ENCODE measurements at places on chromosomes 11 and 22.

DNA sequence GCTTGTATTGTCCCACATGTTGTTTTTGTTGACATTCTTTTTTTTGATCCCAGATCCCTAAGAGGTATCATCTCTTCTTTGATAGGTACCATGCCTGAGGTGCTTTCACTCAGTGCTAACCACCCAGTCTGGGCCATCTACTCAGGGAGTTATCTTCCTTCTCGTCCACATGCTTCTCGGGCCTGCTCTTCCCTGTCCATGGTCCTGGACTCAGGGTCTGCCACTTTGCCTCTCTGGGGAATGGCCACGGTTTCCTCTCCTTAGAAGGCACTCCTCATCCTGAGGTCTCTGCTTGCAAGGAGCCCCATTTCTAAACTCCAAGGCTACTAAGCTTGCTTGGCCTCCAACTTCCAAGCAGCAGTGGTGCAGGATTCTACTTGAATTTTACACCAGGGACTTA lies 227.0 kb upstream of the NCAM1 start:
- DNase-seq: no peak

DNA sequence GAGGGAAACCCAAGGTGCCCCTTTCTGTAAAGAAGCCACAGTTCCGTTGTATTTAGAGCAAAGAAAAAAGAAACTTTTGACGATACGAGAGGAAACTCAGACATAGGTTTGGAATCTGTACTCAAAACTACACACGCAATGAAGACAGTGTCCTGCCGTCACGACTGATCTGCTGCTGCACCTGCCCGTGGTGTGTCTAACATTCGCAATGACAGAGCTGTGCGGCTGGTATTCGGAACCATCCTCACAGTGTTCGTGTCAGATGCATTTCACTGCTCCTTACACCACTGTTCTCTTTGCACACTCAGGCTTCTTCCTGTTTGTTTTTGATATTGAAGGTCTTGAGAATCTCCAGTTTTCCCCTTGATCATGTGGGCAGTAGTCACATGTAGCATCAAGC lies 84.8 kb downstream of the RTL6 start:
- DNase-seq: no peak

GRCh38 chr22:47180796-47181195 lies 418.3 kb downstream of the TBC1D22A start:
- no peak for DNase-seq

- DNase-seq: no peak
These were observed 38.4 kb downstream of the ZC3H12C start for GRCh38 chr11:110131386-110132123.

GRCh38 chr22:32339190-32340012 lies 18.3 kb upstream of the RFPL3 start:
- DNase-seq: no peak

GRCh38 chr11:70471254-70471653 lies 72.9 kb downstream of the CTTN start:
- peak; percentile 89 for DNase-seq

GRCh38 chr22:47115921-47116320 lies 353.5 kb downstream of the TBC1D22A start:
- no peak for DNase-seq

DNA sequence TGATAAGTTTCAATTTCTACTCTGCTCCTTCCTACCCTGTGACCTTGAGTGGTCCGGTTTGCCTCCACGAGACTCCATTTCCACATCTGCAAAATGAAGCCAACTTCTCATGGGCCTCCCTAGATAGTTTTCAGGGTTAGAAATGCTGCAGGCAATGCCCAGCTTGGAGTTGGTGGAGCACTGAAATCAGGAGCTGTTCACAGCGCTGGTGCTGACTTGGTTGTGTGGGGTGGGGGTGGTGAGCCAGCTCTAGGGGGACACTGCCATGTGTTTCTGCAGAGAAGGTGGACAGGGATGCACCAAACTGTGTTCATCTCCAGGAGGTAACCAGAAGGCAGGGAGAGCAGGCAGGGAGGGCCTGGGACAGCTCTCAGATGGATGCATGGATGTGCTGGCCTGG lies 37.0 kb downstream of the SGSM1 start:
- DNase-seq: no peak

- no peak for DNase-seq
These were observed 50.5 kb upstream of the SHISAL1 start for GRCh38 chr22:44363013-44363979.

- no peak for DNase-seq
These were observed 1.5 kb upstream of the PLEKHA7 start for GRCh38 chr11:17015627-17016126.

GRCh38 chr22:20001082-20001638 lies 15.5 kb downstream of the ARVCF start:
- no peak for DNase-seq

- DNase-seq: no peak
These were observed 1166.6 kb downstream of the BRD1 start for GRCh38 chr22:48660790-48661740.

GRCh38 chr22:21643533-21644357 lies 1.6 kb downstream of the SDF2L1 start:
- DNase-seq: no peak

DNA sequence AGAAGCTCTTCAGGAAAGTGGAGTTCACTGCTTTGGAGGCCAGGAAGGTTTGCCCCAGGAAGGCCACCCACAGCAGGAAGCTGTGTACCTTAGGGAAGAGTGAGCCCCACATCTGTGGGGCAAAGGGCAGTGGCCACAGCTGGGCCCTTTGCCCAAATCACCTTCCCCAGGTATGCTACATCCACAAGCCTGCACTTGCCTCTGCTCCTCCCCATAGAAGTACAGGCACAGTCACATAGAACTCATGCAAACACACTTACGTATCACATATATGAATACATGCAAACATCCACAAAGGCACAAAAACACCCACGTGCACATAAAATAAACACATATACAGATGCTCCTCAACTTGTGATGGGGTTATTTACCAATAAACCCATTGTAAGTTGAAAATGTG lies 2.1 kb downstream of the TRIM29 start:
- peak; percentile 8 for DNase-seq

DNA sequence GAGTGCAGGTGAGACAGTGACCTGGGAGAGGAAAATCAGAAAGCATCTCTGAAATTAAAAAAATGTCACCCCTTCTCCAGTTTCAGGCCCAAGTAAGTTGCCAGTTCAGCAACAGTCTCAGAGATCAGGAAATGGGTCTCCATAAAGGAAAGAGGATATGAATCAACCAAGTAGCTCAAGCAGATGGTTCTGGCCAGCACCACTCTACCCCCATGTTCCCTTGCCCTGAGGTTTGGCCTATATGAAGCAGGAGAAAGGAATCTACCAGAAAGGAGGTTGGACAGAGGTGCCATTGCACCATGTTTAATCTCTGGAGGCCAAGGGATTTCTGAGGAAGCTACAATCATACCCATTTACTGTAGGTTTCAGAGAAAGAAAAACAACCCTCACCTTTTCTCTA lies 7.7 kb downstream of the FZD4 start:
- no peak for DNase-seq

DNA sequence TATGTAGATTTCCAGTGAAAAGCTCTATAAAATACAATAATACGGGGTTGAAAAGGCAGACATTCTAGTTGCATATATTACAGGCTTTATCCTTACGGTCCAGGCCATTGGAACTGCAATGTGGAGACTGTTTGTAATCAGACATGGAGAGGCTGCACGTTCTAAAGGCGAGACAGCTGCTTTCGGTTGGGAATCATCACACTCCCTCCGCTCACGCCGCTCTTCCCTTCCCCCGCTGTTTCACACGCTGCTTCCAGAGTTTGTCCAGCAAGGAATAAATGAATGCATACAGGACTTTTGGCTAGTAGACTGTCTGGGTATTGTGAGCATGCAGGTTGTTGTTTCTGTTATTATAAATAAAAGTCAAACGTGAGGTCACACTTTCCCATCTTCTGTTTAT lies 13.5 kb upstream of the EFCAB6 start:
- DNase-seq: no peak

GRCh38 chr11:94199136-94200130 lies 70.8 kb downstream of the PANX1 start:
- no peak for DNase-seq

GRCh38 chr11:9070749-9071491 lies 20.5 kb downstream of the SCUBE2 start:
- no peak for DNase-seq

GRCh38 chr11:44568658-44569473 lies 3.4 kb downstream of the CD82 start:
- peak; percentile 92 for DNase-seq

DNA sequence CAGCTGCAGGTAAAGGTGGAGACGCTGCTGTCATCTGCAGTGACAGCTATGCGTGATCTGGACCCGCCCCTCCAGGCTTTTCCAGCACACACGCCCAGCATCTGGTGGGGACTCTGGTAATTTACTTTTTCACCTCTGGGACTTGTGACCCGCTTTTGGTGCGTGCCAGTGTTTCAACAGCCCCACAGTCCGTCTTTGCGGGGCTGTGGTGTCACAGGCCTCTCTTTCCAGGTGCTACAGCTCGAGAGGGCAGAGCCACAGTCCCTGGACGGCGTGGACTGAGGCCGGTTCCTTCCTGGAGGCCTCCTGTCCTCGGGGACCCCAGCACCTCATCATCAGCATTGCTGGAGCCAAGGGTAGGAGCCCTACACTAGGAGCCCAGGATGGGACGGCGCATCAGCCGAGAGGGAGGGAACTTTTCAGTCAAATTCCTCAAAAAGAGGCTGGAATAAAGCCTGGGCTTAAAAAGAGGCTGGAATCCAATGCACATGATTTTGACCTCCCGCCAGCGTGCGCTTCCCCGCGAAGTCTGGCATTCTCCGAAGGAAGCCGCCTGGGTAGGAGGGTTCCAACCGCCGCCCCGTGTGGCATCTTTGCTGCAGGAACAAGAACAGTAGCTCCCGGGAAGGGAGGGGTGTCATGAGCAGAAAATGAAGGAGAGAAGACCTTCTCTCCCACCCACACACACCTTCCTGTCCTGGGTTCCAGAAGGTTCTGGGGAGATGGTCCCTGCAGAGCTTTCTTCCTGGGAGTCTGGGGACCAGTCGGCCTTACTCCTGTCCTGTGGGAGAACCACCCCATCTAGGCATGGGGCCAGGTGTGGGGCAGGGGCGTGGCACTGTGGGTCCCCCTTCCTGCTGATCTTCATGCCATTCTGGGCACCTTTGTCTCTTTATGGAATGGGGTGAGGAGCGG lies 25.7 kb upstream of the KRTAP5-7 start:
- no peak for DNase-seq

DNA sequence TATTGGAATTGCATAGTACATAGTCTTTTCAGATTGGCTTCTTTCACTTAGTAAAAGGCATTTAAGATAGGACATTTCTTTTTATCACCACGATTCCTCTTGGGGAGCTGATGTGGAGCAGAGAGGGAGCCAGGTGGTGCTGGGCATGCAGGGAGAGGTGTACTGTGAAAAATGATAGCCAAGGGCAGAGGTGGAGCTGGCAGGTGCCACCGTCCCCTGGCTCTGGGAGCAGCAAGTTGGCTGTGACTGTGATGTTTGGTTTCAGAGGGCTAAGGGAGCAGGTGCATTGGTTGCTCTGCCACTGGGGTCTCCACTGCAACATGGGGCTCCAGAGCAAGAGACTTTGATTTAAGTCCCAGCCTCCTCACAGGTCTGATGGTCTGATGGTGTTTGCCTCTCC lies 16.5 kb downstream of the SGSM1 start:
- no peak for DNase-seq

GRCh38 chr22:46586531-46587011 lies 33.6 kb upstream of the GRAMD4 start:
- DNase-seq: no peak

GRCh38 chr11:123197711-123198110 lies 2.7 kb upstream of the CLMP start:
- DNase-seq: no peak

DNA sequence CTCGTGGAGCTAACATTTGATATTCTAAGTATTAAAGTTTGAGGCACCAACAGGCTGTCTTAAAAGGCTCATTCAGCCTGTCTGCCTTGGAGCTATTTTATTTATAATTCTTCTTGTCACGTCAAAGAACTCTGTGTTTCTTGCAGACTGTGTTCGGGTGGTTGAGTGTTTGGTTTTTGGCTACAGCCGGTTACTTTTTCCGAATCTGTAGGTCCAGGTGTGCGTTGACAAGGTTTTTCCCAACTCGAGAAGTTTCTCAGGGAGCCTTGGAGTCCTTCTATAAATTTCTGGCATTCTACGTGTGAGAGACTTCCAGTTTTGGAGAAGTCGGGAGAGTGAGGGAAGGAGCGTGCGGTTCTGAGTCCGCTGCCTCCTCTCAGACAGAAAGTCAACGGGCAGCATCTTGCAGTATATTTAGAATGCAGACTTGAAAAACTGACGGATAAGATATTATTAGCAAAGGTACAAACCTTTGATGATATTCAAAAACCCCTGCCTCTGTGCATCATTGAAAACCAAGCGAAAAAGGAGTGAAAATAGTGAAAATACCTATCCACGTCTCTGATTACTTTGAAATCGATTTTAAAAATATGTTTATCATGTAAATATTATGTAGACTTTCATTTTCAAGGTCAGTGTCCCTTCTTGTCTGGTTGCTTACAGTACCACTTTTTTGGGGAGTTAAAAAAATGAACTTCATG lies 85.2 kb upstream of the PPARA start:
- DNase-seq: no peak

GRCh38 chr11:93548679-93549319 lies 5.6 kb upstream of the SMCO4 start:
- DNase-seq: no peak

- DNase-seq: no peak
These were observed 12.8 kb downstream of the AQP11 start for GRCh38 chr11:77602381-77603088.

DNA sequence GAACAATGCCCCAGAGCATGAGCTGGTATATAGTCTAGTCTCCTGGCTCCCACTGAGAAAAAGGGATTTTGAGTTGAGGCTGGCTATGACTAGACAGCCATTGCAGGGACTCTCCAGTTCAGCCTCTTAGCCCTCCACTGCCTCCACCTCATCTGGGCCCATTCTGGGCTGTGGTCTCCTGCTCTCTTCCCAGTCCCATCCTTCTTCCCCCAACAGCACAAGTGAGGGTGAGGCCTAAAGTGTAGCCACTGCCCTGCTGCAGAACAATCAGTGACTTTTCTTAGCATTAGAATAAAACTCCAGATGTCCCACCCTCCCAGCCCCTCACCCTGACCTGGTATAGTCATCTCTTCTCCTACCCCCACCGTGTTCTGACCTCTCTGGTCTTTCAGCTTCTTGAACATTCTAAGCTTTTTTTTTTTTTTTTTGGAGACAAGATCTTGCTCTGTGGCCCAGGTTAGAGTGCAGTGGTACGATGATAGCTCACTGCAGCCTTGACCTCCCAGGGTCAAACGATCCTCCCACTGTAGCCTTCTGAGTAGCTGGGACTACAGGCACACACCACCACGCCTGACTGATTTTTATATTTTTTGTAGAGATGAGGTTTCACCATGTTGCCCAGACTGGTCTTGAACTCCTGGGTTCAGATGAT lies 4.3 kb downstream of the MED15 start:
- DNase-seq: no peak
